ENCODE measurements at places on chromosomes 2 and 18.
A peak's percentile ranks its signal among the peaks of the same experiment; 100 is the strongest.

GRCh38 chr2:68203587-68203986 lies 45.9 kb downstream of the PNO1 start:
- no peak for DNase-seq

GRCh38 chr2:132953771-132954170 lies 283.8 kb upstream of the LYPD1 start:
- no peak for DNase-seq

DNA sequence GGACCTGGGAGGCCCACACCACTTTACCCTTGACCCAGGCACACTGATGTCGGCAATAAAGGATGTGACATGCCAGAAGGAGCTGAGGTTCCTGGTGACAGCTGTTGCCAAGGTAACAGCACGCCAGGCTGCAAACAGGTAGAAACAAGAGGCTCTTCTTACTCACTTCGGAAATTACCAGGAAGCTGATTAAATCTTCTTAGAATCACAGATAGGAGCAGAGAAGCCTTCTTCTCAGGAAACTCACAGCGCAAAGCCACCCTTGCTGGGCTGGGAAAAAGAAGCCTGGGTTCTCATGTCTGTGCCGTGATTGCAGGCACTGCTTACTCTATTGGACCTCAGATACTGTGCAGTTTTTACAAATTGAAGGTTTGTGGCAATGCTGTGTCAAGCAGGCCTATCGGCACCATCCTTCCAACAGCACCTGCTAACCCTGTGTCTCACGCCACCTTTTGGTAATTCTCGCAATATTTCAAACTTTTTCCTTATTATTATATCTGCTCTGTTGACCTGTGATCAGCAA lies 61.0 kb upstream of the TAF1B start:
- DNase-seq: no peak

- DNase-seq: no peak
Observed at GRCh38 chr2:69692424-69692823, 48.9 kb upstream of the AAK1 start.

- DNase-seq: no peak
Observed at GRCh38 chr2:157900684-157901083, 24.6 kb upstream of the ACVR1 start.

DNA sequence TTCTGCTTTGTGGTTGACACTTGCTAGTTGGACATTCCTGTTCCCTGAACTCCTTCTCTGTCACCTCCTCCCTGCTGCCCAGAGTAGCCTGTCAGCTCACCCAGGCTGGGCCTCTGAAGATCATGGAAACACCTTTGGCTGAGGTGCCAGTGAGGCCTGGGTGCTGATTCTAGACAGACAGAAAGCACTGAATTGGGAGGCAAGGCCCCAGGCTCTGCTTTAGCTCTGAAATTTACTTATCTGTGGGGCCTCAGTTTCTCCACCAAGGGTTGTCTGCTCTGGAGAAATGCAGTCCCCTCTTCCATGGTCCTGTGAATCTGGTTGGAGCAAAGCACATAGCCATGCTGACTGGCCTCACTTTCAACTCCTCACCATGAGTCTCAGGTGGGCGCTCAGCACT lies 104.6 kb upstream of the SIX3 start:
- no peak for DNase-seq

- DNase-seq: no peak
Observed at GRCh38 chr2:179467111-179467510, 202.5 kb upstream of the SESTD1 start.

- DNase-seq: no peak
Observed at GRCh38 chr2:28232295-28232694, 160.4 kb upstream of the FOSL2 start.

GRCh38 chr18:10856132-10856531 lies 293.2 kb downstream of the PIEZO2 start:
- DNase-seq: peak; percentile 84

- no peak for DNase-seq
Observed at GRCh38 chr2:54228945-54229344, 27.1 kb downstream of the TSPYL6 start.

DNA sequence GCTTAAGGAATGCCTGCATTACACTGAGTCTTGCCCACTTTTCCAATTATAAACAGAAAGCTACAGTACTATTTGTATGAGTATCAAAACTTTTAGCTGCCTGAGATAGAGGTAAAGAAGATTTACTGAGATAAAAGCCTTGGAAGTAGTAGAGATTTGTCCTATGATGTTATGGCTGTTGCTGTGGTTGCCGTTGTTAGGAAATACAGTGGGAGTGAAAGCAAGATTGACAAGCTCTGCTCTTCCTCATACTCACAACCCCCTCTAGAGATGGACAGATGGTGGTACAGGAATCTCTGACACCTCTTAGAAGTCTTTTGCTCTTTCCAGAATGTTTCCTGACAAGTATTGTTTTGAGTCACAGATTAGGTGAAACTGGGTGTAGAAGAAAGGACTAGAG lies 242.5 kb downstream of the RPIA start:
- DNase-seq: no peak

DNA sequence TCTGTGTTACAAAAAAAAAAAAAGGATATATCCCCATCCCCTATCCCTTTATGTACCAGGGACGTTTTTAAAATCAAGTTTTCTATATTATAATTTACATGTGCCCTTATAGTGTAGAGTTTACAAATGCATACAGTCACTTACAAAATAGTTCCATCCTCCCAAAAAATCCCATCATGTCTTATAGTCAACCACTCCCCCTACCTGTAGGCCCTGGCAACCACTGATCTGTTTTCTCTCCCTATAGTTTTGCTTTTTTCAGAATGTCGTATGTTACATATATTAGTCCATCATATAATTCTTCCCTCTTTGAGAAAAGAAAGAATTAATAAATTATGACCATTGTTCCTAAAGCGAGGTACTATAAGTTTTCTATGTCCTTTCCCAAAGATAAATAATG lies 17.8 kb downstream of the CFAP210 start:
- DNase-seq: no peak

GRCh38 chr2:10303181-10303693 lies 533 bp downstream of the HPCAL1 start:
- no peak for DNase-seq

GRCh38 chr18:5057386-5058348 lies 139.4 kb downstream of the AKAIN1 start:
- no peak for DNase-seq

DNA sequence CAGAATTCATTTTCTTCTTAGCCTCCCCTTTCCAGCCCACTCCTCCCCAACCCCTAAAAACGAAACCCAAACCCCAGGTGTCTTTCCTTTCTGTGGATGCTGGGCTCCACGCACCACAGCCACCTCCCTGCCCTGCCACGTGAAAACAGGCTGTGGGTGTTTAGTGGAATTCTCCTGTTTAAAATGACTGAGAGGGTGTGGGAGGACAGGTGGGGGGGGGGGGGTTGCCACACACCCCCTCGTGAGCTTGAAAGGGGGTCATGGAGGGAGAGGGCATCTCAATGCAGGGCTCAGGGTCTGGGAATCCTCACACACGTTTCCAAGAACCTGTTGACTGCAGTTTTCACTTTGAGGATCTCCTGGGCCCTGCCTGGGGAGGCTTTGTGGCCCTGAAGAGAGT lies 110.3 kb downstream of the FAM210A start:
- no peak for DNase-seq

DNA sequence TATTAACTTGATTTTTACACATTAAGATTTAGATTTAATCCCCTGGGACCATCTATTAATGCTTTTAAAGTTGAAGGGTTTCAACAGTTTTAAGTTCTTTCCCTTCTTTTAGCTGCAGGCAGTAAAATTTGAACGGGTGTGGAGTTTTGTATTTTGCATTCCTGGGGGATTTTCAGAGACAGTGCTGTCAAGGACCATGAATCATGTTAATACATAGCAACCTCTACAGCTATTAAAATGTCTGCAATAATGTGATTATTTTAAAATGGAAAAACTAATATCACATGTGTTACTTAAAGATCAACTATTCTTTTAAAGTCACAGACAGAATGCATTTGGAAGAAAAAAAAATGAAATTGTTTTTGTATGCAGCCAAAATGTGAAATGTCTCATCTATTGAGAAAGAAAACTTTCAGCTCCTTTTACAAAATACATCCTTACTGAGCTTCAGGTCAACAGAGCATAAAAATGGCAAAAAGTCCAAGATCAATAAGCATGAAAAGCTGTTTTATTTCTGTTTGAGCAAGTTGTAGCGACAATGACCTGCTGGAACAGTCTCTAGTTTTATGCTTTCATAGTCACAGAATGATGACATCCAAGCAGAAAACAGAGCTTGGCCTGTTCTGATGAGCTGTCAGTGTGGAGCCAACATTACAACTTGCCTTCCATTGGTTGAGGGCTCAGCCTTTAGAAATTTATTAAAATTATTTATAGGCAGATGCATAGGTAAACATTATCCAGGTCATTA lies 21.6 kb upstream of the ZNF521 start:
- no peak for DNase-seq

- no peak for DNase-seq
Observed at GRCh38 chr2:170742896-170743529, 27.2 kb upstream of the ERICH2 start.

DNA sequence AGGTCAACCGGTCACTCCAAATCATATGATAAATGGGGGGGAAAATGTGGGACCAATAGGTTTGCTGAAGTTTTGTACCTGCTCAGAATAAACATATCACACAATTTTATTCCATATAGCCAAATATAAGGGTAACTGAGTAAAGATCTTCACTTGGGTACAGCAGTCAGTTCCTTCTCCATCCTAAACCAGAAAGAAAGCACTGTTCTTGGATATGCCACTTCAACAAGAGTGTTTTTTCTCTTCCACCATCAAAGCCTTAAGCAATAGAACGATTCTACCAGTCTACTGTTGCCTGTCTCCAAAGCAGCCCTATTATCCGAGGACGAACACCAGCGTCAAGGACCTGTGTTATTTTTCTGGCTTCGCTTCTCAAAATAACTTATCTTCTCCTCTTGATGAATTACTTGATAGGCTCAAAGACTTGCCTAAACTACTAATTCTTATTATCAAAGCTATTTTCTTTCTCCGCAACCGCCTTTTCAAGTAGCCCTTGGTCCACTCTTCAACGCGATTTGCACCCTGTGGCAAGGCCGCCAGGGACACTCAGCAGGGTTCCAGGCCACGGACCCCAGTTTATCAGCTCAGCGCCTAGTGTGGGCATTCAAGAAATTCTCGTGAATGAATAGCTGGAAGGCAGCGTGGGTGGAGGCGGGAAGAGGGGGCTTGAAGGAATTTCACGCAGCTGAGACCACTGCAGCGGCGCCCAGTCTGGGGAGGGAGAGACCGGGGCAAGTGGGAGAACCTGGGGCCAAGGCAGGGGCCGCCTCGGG lies 646 bp downstream of the ALS2 start:
- DNase-seq: no peak

DNA sequence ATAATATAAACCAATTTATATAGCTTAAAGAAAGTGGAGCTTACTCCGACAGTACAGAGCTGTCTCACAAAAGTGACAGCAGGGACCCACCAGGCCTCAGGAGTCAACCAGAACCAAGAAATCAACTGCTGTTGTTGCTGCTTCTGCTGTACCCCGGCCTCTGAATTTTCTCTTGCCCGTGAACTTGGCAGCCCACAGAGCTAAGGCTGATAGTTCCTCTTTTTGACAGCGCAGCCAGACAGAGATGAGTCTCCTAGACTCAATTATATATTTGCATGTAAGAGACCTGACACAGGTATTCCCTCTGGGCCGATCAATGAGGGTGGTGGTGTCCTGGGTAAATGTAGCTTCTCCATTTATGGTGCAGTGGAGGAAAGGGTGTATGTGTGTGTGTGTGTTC lies 109.4 kb downstream of the KCTD1 start:
- no peak for DNase-seq

- DNase-seq: no peak
Observed at GRCh38 chr2:170148161-170148560, 29.8 kb upstream of the MYO3B start.

- DNase-seq: no peak
Observed at GRCh38 chr2:71552356-71552755, 99.0 kb downstream of the DYSF start.

DNA sequence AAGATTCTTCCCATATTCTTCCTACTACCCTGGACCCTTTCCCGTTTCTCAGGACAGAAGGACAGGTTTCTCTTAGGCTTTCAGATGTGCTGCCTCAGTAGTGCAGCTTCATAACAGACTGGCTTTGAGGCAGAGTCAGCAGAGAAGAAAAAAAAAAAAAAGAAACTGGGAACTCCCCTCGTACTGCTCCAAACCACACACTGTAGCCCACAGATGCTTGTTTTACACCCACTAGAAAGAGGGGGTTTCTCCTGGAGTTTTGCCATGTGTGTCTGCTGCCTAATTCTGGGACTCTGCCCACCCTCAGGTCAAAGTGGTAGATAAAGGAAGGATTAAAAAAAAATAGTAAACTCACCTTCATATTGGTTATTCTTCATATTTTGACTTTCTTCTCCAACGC lies 95.9 kb downstream of the NCOA1 start:
- DNase-seq: no peak

- DNase-seq: no peak
Observed at GRCh38 chr2:25784404-25784803, 93.9 kb downstream of the ASXL2 start.

DNA sequence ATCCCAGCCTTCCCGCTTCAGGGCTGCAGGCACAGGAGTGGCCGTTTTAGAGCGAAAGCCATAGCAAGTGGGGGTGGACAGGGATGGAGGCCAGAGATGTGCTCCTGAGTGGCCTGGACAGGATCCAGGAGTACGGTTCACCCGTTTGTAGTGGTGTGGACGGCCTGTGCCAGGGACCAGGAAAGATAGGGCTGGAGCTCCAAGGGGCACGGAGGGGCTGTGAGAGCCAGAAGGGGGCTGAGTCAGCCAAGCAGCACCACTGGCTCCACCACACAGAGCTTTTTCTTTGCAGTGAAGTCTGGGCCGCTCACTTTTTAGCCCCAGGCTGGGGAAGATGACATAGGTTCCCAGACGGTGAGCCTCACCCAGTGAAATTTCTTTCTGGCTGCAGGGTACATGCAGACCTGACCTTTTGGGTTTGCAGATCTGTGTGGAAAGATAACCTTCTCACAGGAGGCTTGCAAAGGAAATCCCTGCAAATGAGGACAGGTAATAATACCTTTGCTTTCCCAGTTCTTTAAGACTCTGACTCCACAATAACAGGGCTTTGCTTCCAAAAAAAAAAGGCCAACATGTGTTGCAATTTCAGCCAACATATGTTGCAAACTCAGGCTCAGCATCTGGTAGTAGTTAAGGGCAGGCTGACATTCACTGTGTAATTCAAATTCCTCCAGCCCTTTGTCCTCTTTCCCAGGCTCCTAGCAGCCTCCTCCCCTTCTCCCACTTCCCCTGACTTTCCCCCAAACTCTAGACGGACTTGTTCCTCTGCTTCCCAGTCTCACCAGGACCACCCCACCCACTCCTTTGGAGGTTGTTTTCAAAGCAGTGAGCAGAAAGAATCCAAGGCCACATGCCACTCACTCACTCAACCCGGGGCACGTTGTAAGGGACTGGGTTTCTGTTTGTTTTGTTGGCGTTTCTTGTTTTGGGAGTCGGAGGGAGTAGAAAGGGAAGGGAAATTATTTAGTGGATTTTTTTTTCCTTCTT lies 20.3 kb upstream of the LAPTM4A start:
- peak; percentile 96 for DNase-seq

DNA sequence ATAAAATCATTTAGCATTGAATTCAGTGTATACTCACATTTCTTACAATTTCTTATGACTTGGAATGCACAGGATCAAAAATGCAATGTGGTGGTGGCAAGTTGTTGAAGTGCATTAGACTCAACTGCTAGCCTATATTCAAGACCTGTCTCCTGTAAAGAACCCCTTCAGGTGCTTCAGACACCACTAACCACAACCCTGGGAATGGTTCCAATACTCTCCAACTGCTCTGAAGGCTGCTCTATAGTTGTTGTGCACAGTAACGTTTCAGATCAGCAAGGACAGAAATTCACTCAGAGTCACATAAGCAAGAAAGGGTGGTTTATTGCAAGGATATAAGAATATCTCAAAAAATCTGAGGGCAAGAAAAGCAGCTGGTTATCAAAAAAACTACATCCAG lies 6.5 kb downstream of the GKN1 start:
- DNase-seq: no peak

- no peak for DNase-seq
Observed at GRCh38 chr18:79506191-79507075, 110.7 kb downstream of the NFATC1 start.

Data from AG09309 (cell line).